ENCODE measurements at places on chromosomes 11 and 22. TPM values are rescaled to one million over a fixed set of nuclear protein-coding genes. Genes with fewer than 3 reads are reported as not detected.

FGF19 gene
- total RNA-seq = not detected

MS4A6E gene
- total RNA-seq = not detected

GP1BB gene
- 9.3 TPM for total RNA-seq

- no peak for DNase-seq
Measured at GRCh38 chr11:120228794-120229384, 11.1 kb upstream of the POU2F3 start.

- peak; percentile 38 for DNase-seq
Measured at GRCh38 chr22:41966607-41967240, 2.5 kb upstream of the SEPTIN3 start.

- no peak for DNase-seq
Measured at GRCh38 chr22:48885919-48886305, 941.8 kb downstream of the BRD1 start.

- no peak for DNase-seq
Measured at GRCh38 chr11:64851831-64852351, 7.4 kb upstream of the CDC42BPG start.

GRCh38 chr22:32967386-32968101, 90.6 kb downstream of the SYN3 start:
- DNase-seq = no peak
